ENCODE measurements at places on chromosomes 2 and 18.
A peak's percentile ranks its signal among the peaks of the same experiment; 100 is the strongest.

DNA sequence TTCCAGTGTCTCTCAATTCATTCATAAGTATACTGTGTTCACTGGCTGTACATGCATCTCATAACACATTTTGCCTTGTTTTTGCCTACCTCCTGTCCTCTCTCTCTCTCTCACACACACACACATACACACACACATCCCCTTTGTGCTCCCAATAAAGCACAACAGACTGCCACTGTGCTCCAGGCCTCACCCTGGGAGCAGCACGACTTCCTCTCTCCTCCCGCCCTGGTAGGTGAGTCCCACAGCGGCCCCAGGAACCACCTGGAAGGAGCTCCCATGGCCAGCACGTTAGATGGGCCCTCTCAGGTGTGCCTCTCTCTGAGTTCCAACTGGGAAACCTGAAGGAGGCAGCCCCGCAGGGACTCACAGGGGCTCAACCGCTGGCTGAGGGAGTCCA, 65.4 kb downstream of the MARCHF4 start:
- no peak for DNase-seq

DNA sequence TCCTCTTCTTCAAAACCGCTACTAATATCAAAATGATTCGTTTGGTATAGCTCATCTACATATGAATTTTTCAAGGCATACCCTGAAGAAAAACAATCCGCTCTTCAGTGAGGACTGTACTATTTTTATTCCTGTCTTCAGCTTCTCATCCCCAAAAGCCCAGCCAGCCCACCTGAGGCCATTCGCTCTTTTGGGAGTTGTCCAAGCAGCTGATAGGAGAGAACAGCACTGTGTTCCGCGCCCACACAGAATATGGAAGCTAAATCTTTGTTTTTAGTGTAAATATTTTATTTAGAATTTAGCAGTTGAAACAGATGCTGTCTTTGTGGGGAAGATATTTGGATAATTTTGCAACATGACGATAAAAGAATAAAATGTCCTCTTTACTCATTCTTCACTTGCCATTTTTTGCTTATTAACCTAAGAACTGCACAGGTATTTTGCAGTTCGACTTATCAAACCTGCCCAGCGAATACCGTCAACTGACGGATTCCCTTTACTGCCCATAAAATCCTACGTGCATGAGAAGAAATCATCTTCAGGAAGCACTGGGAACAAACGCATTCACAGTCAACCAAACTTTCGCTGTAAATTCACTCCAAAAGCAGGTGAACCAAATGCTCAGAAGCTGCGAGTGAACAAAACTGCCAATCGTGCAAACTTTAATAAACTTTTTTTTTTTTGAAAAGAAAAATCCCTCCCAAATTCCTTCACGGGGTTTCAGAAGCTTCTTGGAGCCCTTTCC, 3.4 kb downstream of the ZNF521 start:
- no peak for DNase-seq

DNA sequence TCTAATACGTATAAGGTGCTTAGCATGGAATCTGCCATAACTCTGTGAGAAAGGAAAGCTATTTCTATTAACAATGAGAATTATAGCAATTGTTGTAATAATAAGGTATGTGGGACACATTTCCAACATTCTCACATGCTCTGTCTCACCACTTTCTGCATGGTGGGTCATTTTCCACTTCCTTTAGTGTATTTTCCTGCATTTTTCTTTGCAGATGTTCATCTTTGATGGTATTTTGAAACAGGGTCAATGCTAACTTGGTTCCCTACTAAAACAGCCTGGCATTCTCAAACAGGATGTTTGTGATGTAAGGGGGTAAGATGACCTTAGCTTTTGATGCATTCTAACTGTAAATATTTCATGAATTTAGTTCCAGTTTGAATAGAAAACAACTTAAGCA, 54.7 kb downstream of the MYO1B start:
- no peak for DNase-seq

- no peak for DNase-seq
Measured at GRCh38 chr2:527581-527980, 149.6 kb downstream of the TMEM18 start.

- DNase-seq = no peak
Measured at GRCh38 chr2:145760781-145761649, 1241.1 kb upstream of the ZEB2 start.

- DNase-seq = no peak
Measured at GRCh38 chr18:34771958-34772357, 61.9 kb downstream of the DTNA start.

DNA sequence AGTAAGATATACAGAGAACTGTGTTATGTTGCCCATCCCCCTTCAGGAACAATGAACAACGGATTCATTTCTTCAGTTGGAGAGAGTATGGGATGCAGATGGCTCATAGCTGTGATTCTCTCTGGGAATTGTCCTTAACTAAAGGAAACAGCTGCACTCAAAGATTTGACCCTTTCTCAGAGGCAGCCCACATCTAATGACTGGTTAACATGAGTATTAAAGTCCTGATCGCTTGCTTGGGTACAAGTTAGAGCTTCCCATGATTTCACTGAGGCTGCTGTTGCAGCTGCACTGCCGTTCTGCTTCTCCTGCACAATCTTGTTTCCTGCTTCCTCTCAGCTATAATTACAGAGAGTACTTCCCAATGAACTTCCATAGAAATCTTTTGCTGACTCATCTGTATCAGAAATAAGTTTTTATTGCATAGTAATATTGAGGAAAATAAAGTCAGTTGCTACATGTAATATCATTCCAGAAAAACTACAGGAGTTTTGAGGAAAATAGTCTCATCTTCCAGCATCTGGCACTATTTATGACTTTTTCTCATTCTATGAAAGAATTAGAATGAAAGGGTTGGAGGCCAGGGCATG, 12.8 kb upstream of the SCN9A start:
- no peak for DNase-seq

- peak; percentile 33 for DNase-seq
Measured at GRCh38 chr2:234251326-234252271, 201.1 kb downstream of the SPP2 start.

GRCh38 chr18:35158728-35159450, 81.9 kb upstream of the ZNF397 start:
- no peak for DNase-seq

GRCh38 chr2:14428056-14428455, 204.5 kb upstream of the LRATD1 start:
- DNase-seq = peak; percentile 38

DNA sequence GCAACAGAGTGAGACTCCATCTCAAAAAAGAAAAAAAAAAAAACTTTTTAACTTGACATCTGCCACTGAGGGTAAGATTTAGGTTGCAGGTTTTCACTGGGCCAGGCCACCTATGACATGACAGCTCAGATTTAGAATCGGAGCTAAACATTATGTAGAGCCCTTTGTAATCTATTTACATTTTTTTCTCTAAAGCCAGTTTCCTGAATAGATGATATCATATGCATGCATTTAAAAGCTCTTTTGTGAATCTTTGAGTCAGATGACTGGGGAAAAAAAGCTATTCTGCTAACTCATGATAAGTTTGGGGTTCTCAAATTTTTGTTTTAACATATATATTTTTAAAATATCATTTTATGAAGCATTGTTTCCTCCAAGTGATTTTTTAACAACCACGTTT, 21.3 kb downstream of the PRKAG3 start:
- DNase-seq = no peak

DNA sequence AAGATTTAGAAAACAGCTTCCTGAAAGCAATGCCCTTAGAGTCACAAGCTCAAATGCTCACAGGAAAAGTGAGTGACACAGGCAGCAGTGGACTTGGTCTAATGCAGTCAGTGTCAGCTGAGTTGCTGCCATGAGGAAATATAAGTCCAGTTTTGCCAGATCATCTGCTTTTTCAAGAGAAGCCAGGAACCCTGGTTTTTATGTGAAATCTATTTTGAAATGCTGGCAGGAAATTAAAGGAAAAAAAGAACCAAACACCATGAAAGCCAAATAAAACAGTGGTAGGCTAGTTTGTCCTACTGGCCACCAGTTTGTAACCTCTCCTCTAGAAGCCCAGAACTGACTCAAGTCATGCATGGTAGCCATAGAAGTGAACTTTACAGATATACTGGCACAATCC, 109.2 kb downstream of the THADA start:
- no peak for DNase-seq

DNA sequence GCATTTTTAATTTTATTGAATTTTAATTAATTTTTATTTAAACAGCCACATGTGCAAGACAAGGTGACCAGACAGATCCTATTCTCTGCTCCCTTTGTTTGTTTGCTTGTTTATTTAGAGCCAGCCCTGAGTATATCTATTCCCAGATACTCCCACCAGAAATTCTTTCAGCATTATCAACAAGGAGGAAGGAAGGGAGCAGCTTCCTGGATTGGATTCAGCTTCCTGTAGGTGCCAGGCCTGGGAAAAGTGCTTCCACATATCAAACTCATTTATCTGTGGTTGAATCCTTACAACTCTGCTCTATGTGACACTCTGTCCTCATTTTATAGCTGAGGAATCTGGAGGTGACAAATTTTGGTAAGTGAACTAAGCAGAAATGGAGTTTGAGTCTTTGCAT, 60.5 kb upstream of the KLF7 start:
- no peak for DNase-seq

- DNase-seq = no peak
Measured at GRCh38 chr2:1798115-1798784, 53.9 kb upstream of the PXDN start.

- no peak for DNase-seq
Measured at GRCh38 chr2:238790126-238790832, 57.6 kb upstream of the TWIST2 start.

DNA sequence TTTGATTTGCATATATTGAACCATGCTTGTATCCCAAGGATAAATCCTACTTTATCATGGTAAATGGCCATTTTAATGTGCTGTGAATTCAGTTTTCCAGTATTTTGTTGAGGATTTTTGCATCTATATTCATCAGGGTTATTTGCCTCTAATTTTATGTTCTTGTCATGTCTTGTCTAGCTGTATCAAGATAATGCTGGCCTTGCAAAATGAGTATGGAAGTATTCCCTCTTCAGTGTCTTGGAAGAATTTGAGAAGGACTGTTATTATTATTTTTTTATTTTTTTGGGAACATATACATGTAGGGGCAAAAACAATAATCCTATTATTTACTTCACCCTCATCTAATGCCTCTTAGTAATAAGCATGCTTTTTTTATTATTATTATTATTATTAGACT, 398.0 kb upstream of the KCNH7 start:
- DNase-seq = no peak

DNA sequence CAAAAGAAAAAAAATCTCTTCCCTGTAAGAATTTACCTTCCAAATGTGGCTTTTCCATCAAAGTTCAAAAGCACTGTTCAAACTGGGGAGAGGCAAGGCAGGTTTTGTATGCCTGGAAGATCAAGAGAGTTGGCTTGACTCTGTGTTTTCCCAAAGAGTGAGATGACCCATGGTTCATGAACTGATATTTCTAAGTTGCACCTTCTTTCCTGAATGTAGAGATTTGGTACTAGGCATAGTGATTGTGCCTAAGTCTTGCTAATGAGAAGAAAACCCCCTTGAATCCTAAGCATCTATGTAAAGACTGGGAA, 23.4 kb upstream of the LPIN1 start:
- no peak for DNase-seq

DNA sequence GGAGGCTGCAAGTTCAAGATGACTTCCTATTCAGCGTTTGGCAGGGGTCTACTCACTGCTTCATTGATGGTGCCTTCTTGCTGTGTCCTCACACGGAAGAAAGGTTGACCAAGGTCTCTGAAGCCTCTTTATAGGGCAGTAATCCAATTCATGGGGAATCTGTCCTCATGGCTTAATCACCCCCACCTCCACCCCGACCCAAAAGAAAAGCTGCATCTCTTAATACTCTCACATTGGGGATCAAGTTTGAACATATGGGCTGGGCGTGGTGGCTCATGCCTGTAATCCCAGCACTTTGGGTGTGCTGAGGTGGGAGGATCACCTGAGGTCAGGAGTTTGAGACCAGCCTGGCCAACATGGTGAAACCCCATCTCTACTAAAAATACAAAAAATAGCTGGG, 36.4 kb upstream of the HNMT start:
- no peak for DNase-seq

- DNase-seq = no peak
Measured at GRCh38 chr2:172480301-172481218, 53.2 kb downstream of the ITGA6 start.

- DNase-seq = no peak
Measured at GRCh38 chr18:2535419-2535910, 35.8 kb downstream of the METTL4 start.
